ENCODE measurements at places on chromosomes 5 and 9. TPM values are rescaled to one million over a fixed set of nuclear protein-coding genes. Genes with fewer than 3 reads are reported as not detected.

The MEIKIN gene
- total RNA-seq: not detected

The ARL14EPL gene
- total RNA-seq: not detected

The ADAMTS2 gene
- 9.0 TPM for total RNA-seq

The MOB3B gene
- total RNA-seq: 20.9 TPM

The SLCO4C1 gene
- total RNA-seq: 6.2 TPM

The PCDHB13 gene
- total RNA-seq: 2.9 TPM

The AGXT2 gene
- not detected for total RNA-seq

The ST8SIA4 gene
- 1.3 TPM for total RNA-seq

The PCDHA1 gene
- total RNA-seq: 2.7 TPM

The NREP gene
- total RNA-seq: 160 TPM

The FAM169A gene
- total RNA-seq: 61.1 TPM

The BTNL3 gene
- total RNA-seq: not detected

The PTGDS gene
- 2.9 TPM for total RNA-seq

The TMC1 gene
- total RNA-seq: 0.31 TPM

The HTR4 gene
- not detected for total RNA-seq

The LMX1B gene
- 12.4 TPM for total RNA-seq

The ATP10B gene
- total RNA-seq: 0.11 TPM

The COL23A1 gene
- 15.0 TPM for total RNA-seq

The SLC6A19 gene
- total RNA-seq: not detected

The SHC3 gene
- total RNA-seq: 4.2 TPM

The CTXN3 gene
- not detected for total RNA-seq

The ZNF354C gene
- total RNA-seq: 7.9 TPM

The GPRIN1 gene
- 5.8 TPM for total RNA-seq
